ENCODE measurements at places on chromosomes 7 and 10. TPM values are rescaled to one million over a fixed set of nuclear protein-coding genes. Genes with fewer than 3 reads are reported as not detected.

Gene C7orf57
- total RNA-seq: not detected

Gene TET1
- 7.4 TPM for total RNA-seq

Gene AZGP1
- total RNA-seq: 3.5 TPM

Gene SLC39A12
- 0.11 TPM for total RNA-seq

Gene PDK4
- 115 TPM for total RNA-seq

Gene TRIP6
- 102 TPM for total RNA-seq

- H3K27me3 ChIP-seq: peaks cover 34% of the 10 kb centered on the region
- DNase-seq: no peak
- peak overlapping the region; percentile 53 for H3K4me3 ChIP-seq
Observed at GRCh38 chr10:8054244-8054493, 319 bp upstream of the GATA3 start.

DNA sequence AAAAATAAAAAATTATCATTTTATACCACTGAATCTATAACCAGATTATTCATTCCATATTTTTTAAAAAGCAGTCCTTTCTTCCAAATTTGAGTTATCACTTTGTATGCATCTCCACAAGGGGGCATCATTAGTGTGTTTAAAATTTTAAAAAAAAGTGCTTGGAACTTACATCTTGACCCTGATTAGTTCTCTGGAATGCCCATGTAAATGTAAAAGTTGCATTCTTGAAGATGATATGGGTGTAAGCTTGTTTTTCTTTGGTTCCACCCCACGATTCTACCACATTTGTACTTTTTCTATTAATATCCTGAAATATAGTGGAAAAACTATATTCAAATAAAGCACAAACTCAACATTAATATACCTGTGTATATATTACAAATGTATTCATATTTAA lies 144.9 kb downstream of the ELAPOR2 start:
- no peaks in the 10 kb centered on the region for H3K27me3 ChIP-seq
- H3K4me3 ChIP-seq: no peak overlapping the region
- H3K27ac ChIP-seq: no peak overlapping the region
- no peak for DNase-seq
- H3K36me3 ChIP-seq: no peaks in the 10 kb centered on the region
- no peaks in the 10 kb centered on the region for H3K4me1 ChIP-seq

- H3K27ac ChIP-seq: no peak overlapping the region
- peak; percentile 65 for DNase-seq
- no peak overlapping the region for H3K4me3 ChIP-seq
- H3K36me3 ChIP-seq: no peaks in the 10 kb centered on the region
- H3K27me3 ChIP-seq: no peaks in the 10 kb centered on the region
Observed at GRCh38 chr10:106795619-106796018, 368.9 kb downstream of the SORCS1 start.

GRCh38 chr7:112089551-112089950 lies 116.6 kb downstream of the DOCK4 start:
- no peak for DNase-seq
- no peaks in the 10 kb centered on the region for H3K4me1 ChIP-seq
- H3K27ac ChIP-seq: no peak overlapping the region

GRCh38 chr7:111094419-111094818 lies 3.5 kb downstream of the LRRN3 start:
- H3K27ac ChIP-seq: no peak overlapping the region
- H3K4me1 ChIP-seq: peaks cover 14% of the 10 kb centered on the region
- H3K4me3 ChIP-seq: no peak overlapping the region
- no peaks in the 10 kb centered on the region for H3K27me3 ChIP-seq
- no peak for DNase-seq

GRCh38 chr7:158374586-158374985 lies 213.0 kb downstream of the PTPRN2 start:
- no peaks in the 10 kb centered on the region for H3K27me3 ChIP-seq
- H3K36me3 ChIP-seq: no peaks in the 10 kb centered on the region
- no peaks in the 10 kb centered on the region for H3K4me1 ChIP-seq
- H3K4me3 ChIP-seq: no peak overlapping the region

GRCh38 chr10:128096486-128097199 lies 29.6 kb downstream of the MKI67 start:
- DNase-seq: no peak
- no peaks in the 10 kb centered on the region for H3K27me3 ChIP-seq
- no peaks in the 10 kb centered on the region for H3K4me1 ChIP-seq
- no peaks in the 10 kb centered on the region for H3K36me3 ChIP-seq

DNA sequence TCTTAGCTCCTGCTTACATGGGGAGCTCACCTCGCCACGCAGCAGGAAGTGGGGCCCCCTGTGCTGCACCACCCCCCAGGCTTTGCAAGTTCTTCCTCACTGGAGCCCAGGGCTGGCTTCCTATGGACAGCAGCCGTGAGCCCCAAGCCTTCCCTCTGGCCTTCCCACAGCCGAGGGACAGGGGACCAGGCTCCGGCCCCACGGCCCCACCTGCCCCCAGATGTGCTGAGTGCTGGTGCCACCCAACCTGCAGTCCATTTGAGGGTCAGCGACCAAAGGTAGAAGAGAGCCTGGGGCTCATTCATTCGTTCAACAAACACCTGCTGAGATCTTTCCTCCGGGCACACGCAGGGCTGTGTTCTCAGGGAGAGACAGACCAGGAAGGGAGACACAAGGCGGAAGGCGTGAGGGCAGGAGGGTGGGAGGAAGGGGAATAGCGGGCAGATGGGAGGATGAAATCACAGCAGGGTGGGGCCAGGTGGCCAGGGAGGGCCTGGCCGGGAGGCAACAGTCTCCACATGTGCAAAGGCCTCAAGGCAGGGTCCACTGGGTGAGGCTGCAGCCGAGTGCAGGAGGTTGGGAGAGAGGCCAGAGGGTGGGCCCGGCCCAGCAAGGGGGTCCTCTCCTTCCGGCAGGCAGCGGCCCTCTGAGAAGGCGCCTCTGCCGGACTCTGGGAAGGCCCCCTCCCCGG lies 100.1 kb downstream of the FOXL3 start:
- H3K27me3 ChIP-seq: no peaks in the 10 kb centered on the region
- H3K27ac ChIP-seq: no peak overlapping the region
- DNase-seq: no peak
- H3K4me1 ChIP-seq: peaks cover 9% of the 10 kb centered on the region

- no peak overlapping the region for H3K4me3 ChIP-seq
- H3K27me3 ChIP-seq: no peaks in the 10 kb centered on the region
- DNase-seq: no peak
- H3K27ac ChIP-seq: no peak overlapping the region
- H3K36me3 ChIP-seq: no peaks in the 10 kb centered on the region
- no peaks in the 10 kb centered on the region for H3K4me1 ChIP-seq
Observed at GRCh38 chr7:45703373-45703821, 129.2 kb downstream of the ADCY1 start.

GRCh38 chr7:6654842-6655610 lies 17.9 kb downstream of the ZNF316 start:
- DNase-seq: no peak
- H3K27me3 ChIP-seq: no peaks in the 10 kb centered on the region
- H3K4me1 ChIP-seq: peaks cover 10% of the 10 kb centered on the region
- H3K4me3 ChIP-seq: no peak overlapping the region
- peaks cover 20% of the 10 kb centered on the region for H3K36me3 ChIP-seq

DNA sequence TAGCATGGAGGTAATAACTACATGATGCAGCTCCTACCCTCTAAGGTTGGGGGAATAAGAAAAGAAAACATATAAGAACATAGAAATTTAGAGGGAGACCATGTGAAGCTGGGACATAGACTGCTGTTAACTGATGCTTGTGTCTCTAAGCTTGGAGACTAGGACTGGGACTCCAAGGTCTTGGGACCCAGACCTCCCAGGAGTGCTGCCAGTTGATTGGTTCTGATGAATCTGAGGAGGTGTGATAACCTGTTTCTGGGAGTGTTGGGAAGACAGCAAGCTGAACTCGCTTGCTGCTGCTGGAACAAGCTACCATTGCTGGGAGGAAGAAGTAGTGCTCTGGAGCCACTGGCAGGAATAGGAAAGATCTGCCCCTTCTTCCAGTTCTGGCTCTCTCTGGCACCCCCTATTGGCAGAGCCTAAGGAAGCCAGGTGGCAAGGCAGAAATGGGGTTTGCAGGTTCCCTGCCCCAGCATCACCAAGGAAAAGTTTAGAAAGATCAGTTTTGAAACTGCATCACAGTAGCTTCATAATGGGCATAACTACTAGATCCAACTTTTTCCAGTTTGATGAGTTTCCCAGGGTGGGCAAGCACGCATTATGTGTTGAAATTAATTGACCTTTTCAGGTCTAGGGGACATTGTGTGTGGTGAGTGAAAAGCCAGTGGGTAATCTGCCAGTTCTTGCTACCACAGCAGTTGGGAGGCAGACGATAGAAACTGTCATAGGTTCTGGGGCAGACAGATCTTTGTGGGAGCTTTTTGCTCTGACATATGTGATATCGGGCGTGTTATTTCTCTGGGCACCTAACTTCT lies 140.7 kb downstream of the SND1 start:
- H3K27ac ChIP-seq: no peak overlapping the region
- H3K36me3 ChIP-seq: no peaks in the 10 kb centered on the region
- H3K27me3 ChIP-seq: no peaks in the 10 kb centered on the region
- DNase-seq: peak; percentile 11
- H3K4me1 ChIP-seq: no peaks in the 10 kb centered on the region

- H3K27ac ChIP-seq: no peak overlapping the region
- no peaks in the 10 kb centered on the region for H3K27me3 ChIP-seq
- peaks cover 6% of the 10 kb centered on the region for H3K4me1 ChIP-seq
- no peak overlapping the region for H3K4me3 ChIP-seq
- no peaks in the 10 kb centered on the region for H3K36me3 ChIP-seq
Observed at GRCh38 chr7:37483627-37484026, 35.0 kb upstream of the ELMO1 start.

DNA sequence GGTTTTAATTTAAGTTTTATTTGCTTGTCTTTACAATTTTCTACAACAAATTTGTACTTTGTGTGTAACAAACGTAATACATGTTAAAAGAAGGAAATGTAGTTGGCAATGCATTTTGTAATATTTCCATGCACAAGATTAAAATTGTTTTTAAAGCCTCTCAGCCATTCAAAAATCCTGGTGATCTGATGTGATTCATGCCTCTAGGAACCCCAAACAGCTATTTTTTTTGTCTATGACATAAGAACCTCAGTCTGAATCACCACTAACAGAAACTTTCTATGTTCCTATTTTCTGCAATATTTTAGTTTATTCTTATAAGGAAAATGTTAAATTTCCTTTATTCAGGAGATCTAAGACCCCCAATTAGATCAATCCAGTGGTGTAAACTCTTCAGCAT lies 183.1 kb upstream of the YAE1 start:
- DNase-seq: no peak
- H3K36me3 ChIP-seq: no peaks in the 10 kb centered on the region
- H3K27me3 ChIP-seq: no peaks in the 10 kb centered on the region
- no peak overlapping the region for H3K4me3 ChIP-seq
- no peaks in the 10 kb centered on the region for H3K4me1 ChIP-seq

DNA sequence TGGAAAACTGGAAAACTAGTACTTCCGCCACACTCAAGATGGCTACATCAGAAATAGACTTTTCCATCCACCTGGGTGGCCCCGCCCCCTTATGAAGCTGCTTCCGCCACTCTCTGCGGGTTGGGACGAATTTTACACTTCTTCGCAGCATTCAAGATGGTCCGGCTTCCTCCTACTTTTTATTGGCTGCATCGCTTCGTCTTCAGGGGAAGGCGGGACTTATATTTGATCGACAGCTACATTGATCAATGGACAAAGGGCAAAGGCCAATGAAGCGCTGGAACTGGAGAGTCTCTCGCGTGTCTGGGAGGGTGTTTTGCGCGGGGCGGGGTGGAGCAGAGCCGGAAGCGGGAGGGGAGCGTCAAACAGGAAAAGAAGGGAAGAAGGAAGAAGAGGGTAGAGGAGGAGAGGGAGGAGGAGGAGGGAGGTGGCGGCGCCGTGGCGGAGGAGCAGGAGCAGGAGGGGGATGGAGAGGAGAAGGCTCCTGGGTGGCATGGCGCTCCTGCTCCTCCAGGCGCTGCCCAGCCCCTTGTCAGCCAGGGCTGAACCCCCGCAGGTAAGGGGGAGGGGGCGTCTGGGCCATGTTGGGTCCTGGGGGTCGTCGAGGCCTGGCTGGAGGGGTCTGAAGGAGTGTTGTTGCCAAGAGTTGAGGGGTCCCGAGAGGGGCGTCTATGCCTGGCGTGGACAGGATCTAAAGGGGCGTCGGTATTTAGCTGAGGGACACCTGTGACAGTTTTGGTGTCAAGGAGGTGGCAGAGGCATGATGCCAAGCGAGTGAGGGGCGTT lies at the start of gene WBP1L:
Gene WBP1L (plus strand): TSS at position 361 of the 786 bp plus-strand sequence. CDS start 106 bp downstream, at position 467.
- peaks cover 41% of the 10 kb centered on the region for H3K4me1 ChIP-seq
- DNase-seq: peak; percentile 97
- no peaks in the 10 kb centered on the region for H3K27me3 ChIP-seq
- H3K4me3 ChIP-seq: peak within 1 kb of the TSS; percentile 57

GRCh38 chr7:1536743-1537534 lies 6.4 kb downstream of the MAFK start:
- H3K27me3 ChIP-seq: no peaks in the 10 kb centered on the region
- peaks cover 60% of the 10 kb centered on the region for H3K4me1 ChIP-seq
- H3K4me3 ChIP-seq: peak overlapping the region; percentile 52
- peak; percentile 98 for DNase-seq

DNA sequence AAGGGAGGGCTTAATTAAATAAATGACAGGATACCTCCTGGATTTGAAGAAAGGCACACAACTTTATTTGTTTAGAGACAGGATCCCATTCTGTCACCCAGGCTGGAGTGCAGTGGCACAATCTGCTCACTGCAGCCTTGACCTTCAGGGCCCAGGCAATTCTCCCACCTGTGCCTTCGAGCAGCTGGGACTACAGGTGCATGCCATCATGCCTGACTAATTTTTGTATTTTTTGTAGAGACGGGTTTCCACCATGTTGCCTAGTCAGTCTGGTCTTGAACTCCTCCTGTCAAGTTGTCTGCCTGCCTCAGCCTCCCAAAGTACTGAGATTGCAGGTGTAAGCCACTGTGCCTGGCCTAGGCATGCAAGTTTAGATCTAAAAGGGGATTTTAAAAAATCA lies 272.7 kb upstream of the MBL2 start:
- H3K36me3 ChIP-seq: no peaks in the 10 kb centered on the region
- no peaks in the 10 kb centered on the region for H3K4me1 ChIP-seq
- no peaks in the 10 kb centered on the region for H3K27me3 ChIP-seq
- no peak overlapping the region for H3K27ac ChIP-seq

GRCh38 chr7:138882249-138882648 lies 84.3 kb upstream of the ATP6V0A4 start:
- DNase-seq: no peak
- H3K27ac ChIP-seq: no peak overlapping the region
- no peak overlapping the region for H3K4me3 ChIP-seq
- H3K4me1 ChIP-seq: no peaks in the 10 kb centered on the region
- H3K27me3 ChIP-seq: no peaks in the 10 kb centered on the region
- no peaks in the 10 kb centered on the region for H3K36me3 ChIP-seq

DNA sequence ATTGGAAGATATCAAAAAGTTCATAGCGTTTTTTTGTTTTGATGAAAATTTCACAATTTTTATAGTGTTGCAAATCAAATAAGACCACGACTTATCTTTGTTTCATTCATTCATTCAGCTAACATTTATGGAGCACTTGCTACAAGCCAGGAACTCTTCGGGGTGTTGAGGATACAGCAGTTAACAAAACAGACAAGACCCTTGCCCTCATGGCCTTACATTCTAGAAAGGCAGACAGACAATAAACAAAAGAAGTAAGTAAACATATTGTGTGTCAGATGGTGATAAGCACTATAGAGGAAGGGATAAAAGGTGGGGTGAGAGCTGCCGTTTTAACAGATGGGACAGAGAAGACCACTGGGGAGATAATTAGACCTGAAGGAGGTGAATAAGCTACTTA lies 41.6 kb upstream of the GSAP start:
- H3K36me3 ChIP-seq: no peaks in the 10 kb centered on the region
- H3K27me3 ChIP-seq: no peaks in the 10 kb centered on the region
- no peak overlapping the region for H3K27ac ChIP-seq
- no peak for DNase-seq

Data from thyroid gland (tissue), 4 donors.